ENCODE measurements at places on chromosomes 6 and 20. TPM values are rescaled to one million over a fixed set of nuclear protein-coding genes. Genes with fewer than 3 reads are reported as not detected.

RANBP9 gene
- total RNA-seq: 39.3 TPM

HDGFL1 gene
- not detected for total RNA-seq

ZNF391 gene
- 0.53 TPM for total RNA-seq

CST1 gene
- 0.27 TPM for total RNA-seq

CCN2 gene
- total RNA-seq: 711 TPM

TP53RK gene
- total RNA-seq: 21.7 TPM

PRDM13 gene
- total RNA-seq: not detected

TREML2 gene
- total RNA-seq: not detected

All from thoracic aorta endothelial cell (primary cell).